ENCODE measurements at places on chromosomes 6 and 20.

GRCh38 chr6:2931055-2931454, 27.9 kb upstream of the SERPINB9 start:
- H3K4me1 ChIP-seq: peaks cover 11% of the 10 kb centered on the region
- no peak for DNase-seq
- H3K4me3 ChIP-seq: no peak overlapping the region
- no peaks in the 10 kb centered on the region for H3K27me3 ChIP-seq
- peaks cover 2% of the 10 kb centered on the region for H3K36me3 ChIP-seq

DNA sequence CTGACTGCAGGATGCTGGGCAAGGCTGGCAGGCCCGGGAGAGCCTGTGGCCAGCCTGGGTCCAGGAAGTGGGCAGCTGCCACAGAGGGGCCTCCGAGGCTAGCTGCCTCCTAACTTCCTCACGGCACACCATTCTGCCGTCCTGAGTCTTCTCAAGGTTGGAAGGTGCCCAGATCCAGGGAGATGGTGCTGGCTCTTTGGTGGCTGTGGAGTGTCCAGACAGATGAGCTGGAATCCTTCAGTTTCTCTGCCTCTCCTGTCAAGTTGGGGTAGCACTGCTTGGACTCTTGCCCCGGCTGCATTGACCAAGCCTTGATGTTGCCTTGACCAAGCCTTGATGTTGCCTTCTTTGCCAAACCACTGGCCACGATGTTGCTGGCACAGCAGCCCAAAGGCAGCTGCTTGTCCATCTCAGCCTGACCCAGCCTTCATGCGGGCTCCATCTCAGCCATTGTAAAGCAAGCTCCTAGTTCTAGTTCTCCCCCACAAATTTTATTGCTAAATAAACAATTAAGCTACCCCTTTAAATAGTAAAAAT, 75.1 kb upstream of the AFDN start:
- peaks cover 3% of the 10 kb centered on the region for H3K27me3 ChIP-seq
- no peaks in the 10 kb centered on the region for H3K36me3 ChIP-seq
- DNase-seq: no peak
- H3K27ac ChIP-seq: no peak overlapping the region
- no peak overlapping the region for H3K4me3 ChIP-seq

- H3K4me1 ChIP-seq: no peaks in the 10 kb centered on the region
- no peaks in the 10 kb centered on the region for H3K36me3 ChIP-seq
- no peaks in the 10 kb centered on the region for H3K27me3 ChIP-seq
- H3K27ac ChIP-seq: no peak overlapping the region
- no peak for DNase-seq
These were observed 518.7 kb upstream of the MAP3K7 start for GRCh38 chr6:91105532-91105931.

GRCh38 chr6:12024216-12024615, 12.1 kb downstream of the HIVEP1 start:
- peaks cover 48% of the 10 kb centered on the region for H3K36me3 ChIP-seq
- no peak overlapping the region for H3K27ac ChIP-seq
- no peak for DNase-seq
- no peaks in the 10 kb centered on the region for H3K27me3 ChIP-seq

DNA sequence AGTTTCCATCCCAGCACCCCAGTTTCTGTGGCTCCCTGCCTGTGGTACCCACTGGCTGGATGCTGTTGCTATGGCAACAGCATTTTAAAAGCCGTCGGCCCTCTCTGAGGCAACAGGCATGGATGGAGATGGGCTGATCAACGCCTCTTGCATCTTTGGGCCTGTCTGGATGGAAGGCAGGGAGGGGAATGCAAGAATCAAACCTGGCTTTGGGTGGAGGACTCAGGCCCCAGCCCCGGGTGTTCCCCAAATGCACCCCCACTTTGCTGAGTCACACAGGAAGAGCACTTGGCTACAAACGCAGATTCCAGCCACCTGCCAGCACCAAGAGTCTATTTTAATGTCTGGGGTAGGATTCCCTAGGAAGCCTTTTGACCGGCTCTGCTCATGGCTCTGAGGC, 45.7 kb upstream of the TGM2 start:
- H3K27ac ChIP-seq: no peak overlapping the region
- H3K4me1 ChIP-seq: no peaks in the 10 kb centered on the region
- DNase-seq: no peak
- H3K4me3 ChIP-seq: no peak overlapping the region
- H3K27me3 ChIP-seq: peaks cover 7% of the 10 kb centered on the region
- H3K36me3 ChIP-seq: no peaks in the 10 kb centered on the region

GRCh38 chr6:112040956-112041355, 12.9 kb upstream of the CCN6 start:
- H3K27ac ChIP-seq: peak overlapping the region; percentile 23
- H3K4me3 ChIP-seq: no peak overlapping the region
- no peak for DNase-seq
- H3K36me3 ChIP-seq: no peaks in the 10 kb centered on the region
- no peaks in the 10 kb centered on the region for H3K27me3 ChIP-seq

- H3K36me3 ChIP-seq: no peaks in the 10 kb centered on the region
- no peaks in the 10 kb centered on the region for H3K27me3 ChIP-seq
These were observed 65.1 kb downstream of the DLGAP4 start for GRCh38 chr20:36370991-36371790.

- H3K27me3 ChIP-seq: no peaks in the 10 kb centered on the region
- no peak for DNase-seq
- no peak overlapping the region for H3K27ac ChIP-seq
- H3K4me1 ChIP-seq: no peaks in the 10 kb centered on the region
- no peaks in the 10 kb centered on the region for H3K36me3 ChIP-seq
- no peak overlapping the region for H3K4me3 ChIP-seq
These were observed 468.2 kb downstream of the MMUT start for GRCh38 chr6:48994811-48995210.

GRCh38 chr6:122730334-122730733, 49.2 kb upstream of the FABP7 start:
- H3K36me3 ChIP-seq: no peaks in the 10 kb centered on the region
- no peaks in the 10 kb centered on the region for H3K4me1 ChIP-seq
- no peak overlapping the region for H3K4me3 ChIP-seq
- H3K27me3 ChIP-seq: no peaks in the 10 kb centered on the region

GRCh38 chr6:94424692-94425091, 1005.3 kb upstream of the EPHA7 start:
- H3K27me3 ChIP-seq: no peaks in the 10 kb centered on the region
- no peak overlapping the region for H3K27ac ChIP-seq
- DNase-seq: no peak
- no peak overlapping the region for H3K4me3 ChIP-seq
- H3K36me3 ChIP-seq: no peaks in the 10 kb centered on the region

- H3K36me3 ChIP-seq: peaks cover 38% of the 10 kb centered on the region
- H3K27ac ChIP-seq: peak overlapping the region; percentile 98
- peaks cover 61% of the 10 kb centered on the region for H3K4me1 ChIP-seq
- peak; percentile 47 for DNase-seq
These were observed 50.4 kb downstream of the NOL4L start for GRCh38 chr20:32534661-32535240.

DNA sequence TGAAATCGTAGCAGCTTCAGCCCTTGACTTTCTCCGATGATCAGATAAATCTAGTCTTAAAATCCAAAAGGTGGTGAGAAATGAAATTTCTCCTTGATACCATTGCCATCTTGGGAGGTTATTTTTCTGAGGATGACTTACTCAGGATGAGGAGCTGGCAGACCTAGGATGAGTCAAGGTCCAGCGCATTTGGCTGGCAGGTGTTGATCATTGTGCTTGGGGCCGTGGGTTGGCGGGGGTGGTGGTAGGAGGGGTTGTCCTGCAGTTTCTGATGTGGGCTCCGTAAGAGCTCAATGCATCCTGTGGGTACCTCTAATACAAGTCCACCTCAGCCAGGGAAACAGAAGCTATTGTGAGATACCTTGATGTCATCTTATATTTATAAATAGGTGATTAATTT, 148.3 kb upstream of the SCGN start:
- no peak overlapping the region for H3K4me3 ChIP-seq
- H3K27me3 ChIP-seq: no peaks in the 10 kb centered on the region
- no peak overlapping the region for H3K27ac ChIP-seq

DNA sequence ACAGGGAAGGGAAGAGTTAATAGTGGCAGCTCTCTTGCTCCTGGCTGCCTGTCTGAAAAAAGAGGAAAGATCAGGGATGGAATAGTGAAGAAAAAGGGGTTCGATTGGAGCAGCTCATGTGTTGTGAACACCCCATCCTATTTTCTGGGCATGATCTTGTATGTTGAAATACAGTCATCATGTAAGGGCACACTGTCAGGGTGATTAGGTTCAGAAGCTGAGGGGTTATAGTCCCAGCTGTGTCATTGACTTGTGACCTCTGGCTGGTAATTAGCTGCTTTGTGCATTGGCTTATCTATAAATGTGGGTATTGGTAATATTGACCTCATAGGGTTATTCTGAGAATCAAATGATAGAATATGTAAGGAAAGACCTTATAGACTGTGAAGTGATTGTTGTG, 30.1 kb downstream of the PHF20 start:
- H3K27me3 ChIP-seq: no peaks in the 10 kb centered on the region
- H3K36me3 ChIP-seq: peaks cover 17% of the 10 kb centered on the region
- peaks cover 4% of the 10 kb centered on the region for H3K4me1 ChIP-seq
- no peak overlapping the region for H3K4me3 ChIP-seq

DNA sequence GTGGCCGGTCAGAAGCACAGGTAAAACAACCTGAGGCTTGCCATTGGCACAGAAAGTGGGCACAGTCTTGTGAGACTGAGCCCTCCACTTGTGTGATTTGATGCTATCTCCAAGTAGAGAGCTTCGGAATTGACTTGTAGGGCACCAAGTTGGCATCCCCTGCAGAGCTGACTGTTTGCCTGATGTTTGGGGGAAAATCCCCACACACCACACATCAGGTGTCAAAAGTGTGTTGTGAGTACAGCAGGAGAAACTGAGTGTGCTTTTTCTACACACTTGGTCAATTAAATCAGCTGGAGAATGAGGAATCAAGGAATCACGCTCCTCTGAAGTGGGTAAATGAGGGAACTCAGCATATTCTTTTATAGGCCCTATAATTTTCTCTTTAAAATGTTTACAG, 989 bp downstream of the SERINC3 start:
- no peak overlapping the region for H3K27ac ChIP-seq
- no peaks in the 10 kb centered on the region for H3K27me3 ChIP-seq
- H3K4me1 ChIP-seq: peaks cover 25% of the 10 kb centered on the region
- peak overlapping the region; percentile 84 for H3K4me3 ChIP-seq
- peaks cover 5% of the 10 kb centered on the region for H3K36me3 ChIP-seq

- H3K27ac ChIP-seq: no peak overlapping the region
- H3K27me3 ChIP-seq: no peaks in the 10 kb centered on the region
- peaks cover 4% of the 10 kb centered on the region for H3K36me3 ChIP-seq
- H3K4me3 ChIP-seq: no peak overlapping the region
- peaks cover 8% of the 10 kb centered on the region for H3K4me1 ChIP-seq
These were observed 91.9 kb downstream of the FAM217A start for GRCh38 chr6:3987053-3987452.

GRCh38 chr6:83884523-83884922, 25.0 kb downstream of the CYB5R4 start:
- no peaks in the 10 kb centered on the region for H3K36me3 ChIP-seq
- no peak overlapping the region for H3K27ac ChIP-seq
- no peaks in the 10 kb centered on the region for H3K27me3 ChIP-seq
- no peak for DNase-seq

GRCh38 chr6:28252009-28252975, at the start of gene ZKSCAN4:
ZKSCAN4 (minus strand) TSS chr6:28252269; CDS start chr6:28251980, 289 bp downstream.
- peak within 1 kb of the TSS; percentile 99 for H3K4me3 ChIP-seq
- peak within 1 kb of the TSS; percentile 86 for H3K27ac ChIP-seq
- H3K27me3 ChIP-seq: no peaks in the 10 kb centered on the region
- DNase-seq: peak; percentile 70

DNA sequence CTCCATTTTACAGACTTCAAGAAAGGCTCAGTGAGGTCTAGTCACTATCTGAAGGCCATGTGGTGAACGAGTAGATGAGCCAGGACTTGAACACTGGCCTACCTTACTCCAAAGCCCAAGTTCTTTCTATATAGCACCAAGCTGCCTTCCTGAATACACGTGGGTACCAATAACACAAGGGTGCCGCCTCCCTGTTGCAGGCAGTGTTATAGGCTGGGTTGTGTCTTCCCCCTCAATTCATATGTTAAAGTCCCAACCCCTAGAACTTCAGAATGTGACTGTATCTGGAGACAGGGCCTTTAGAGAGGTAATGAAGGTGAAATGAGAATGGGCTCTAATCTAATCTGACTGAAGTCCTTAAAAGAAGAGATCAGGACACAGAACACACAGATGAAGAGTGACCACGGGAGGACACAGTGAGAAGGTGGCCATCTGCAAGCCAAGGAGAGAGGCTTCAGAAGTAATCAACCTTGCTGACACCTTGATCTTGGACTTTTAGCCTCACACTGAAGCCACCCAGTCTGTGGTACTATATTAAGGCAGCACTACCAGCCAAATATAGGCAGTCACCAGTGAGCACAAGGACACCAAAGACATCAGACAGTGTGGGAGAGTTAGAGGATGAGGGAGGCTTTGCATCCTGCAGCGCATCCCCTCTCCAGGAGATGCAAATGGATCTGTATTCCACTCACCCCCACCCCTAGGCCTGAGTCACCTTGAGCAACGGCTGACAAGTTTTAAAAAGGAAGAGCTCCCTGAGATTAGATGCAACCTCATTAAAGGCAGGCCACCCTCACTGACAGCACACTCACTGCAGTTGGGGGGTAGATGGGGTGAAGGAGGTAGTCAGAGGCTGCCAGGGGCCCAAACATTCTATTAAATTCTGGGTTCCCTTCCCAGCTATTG, 40.9 kb upstream of the LYRM2 start:
- H3K4me3 ChIP-seq: no peak overlapping the region
- H3K36me3 ChIP-seq: peaks cover 56% of the 10 kb centered on the region
- no peaks in the 10 kb centered on the region for H3K4me1 ChIP-seq
- no peaks in the 10 kb centered on the region for H3K27me3 ChIP-seq
- peak overlapping the region; percentile 36 for H3K27ac ChIP-seq

DNA sequence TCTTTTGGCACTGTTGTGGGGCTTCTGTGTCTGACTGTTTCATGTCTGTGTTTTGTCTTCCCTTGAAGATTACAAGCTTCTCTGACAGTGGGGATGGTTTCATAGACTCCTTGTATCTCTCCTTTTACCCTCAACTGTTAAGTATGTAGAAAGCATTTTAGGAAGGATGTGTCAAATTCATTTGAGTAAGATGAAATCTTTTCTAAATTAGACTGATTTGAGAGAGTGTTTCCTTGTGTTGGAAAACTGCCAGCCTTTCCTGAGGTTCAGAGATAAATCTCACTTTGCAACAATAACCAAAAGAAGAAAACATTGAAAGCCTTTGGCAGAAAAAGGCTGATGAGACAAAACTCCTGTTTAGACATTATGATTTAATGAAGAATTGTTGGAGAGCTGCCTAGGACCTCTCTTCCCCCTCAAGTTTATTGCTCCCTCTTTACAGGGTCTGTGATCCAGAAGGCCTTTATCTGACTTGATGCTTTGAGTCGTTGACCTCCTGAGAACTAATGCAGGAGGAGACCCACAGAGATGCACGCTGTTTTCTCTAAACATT, 68.3 kb downstream of the ANKS1A start:
- H3K4me1 ChIP-seq: peaks cover 5% of the 10 kb centered on the region
- no peak overlapping the region for H3K4me3 ChIP-seq
- DNase-seq: no peak

GRCh38 chr6:73774311-73774774, 78.3 kb downstream of the CD109 start:
- H3K27me3 ChIP-seq: no peaks in the 10 kb centered on the region
- DNase-seq: no peak
- peaks cover 5% of the 10 kb centered on the region for H3K4me1 ChIP-seq
- H3K27ac ChIP-seq: no peak overlapping the region
- no peak overlapping the region for H3K4me3 ChIP-seq

- H3K36me3 ChIP-seq: no peaks in the 10 kb centered on the region
- DNase-seq: no peak
- H3K27me3 ChIP-seq: peaks cover 2% of the 10 kb centered on the region
These were observed 180.1 kb upstream of the CST7 start for GRCh38 chr20:24768713-24769601.

- DNase-seq: peak; percentile 50
- H3K4me1 ChIP-seq: peaks cover 54% of the 10 kb centered on the region
- no peaks in the 10 kb centered on the region for H3K27me3 ChIP-seq
- H3K27ac ChIP-seq: peak overlapping the region; percentile 22
- H3K4me3 ChIP-seq: peak overlapping the region; percentile 5
These were observed 14.3 kb downstream of the B4GALT5 start for GRCh38 chr20:49699200-49699992.
